ENCODE measurements at places on chromosomes 12 and 14. TPM values are rescaled to one million over a fixed set of nuclear protein-coding genes. Genes with fewer than 3 reads are reported as not detected.

The MAP1LC3B2 gene
- 0.29 TPM for total RNA-seq

The AQP2 gene
- total RNA-seq = 339 TPM

The TAPBPL gene
- total RNA-seq = 19.5 TPM

The HOXC4 gene
- total RNA-seq = 10.0 TPM

The PRIMA1 gene
- 0.41 TPM for total RNA-seq

The LDHB gene
- total RNA-seq = 593 TPM

The TAC3 gene
- total RNA-seq = 1.6 TPM

The MYF6 gene
- total RNA-seq = 23.4 TPM

The CPNE8 gene
- 11.2 TPM for total RNA-seq

The RERG gene
- 40.5 TPM for total RNA-seq

The FBLN5 gene
- total RNA-seq = 153 TPM

The GNB3 gene
- total RNA-seq = 3.7 TPM

The SNX6 gene
- 77.0 TPM for total RNA-seq

The CD4 gene
- 18.3 TPM for total RNA-seq

The SMAGP gene
- 13.8 TPM for total RNA-seq

The CAPZA3 gene
- total RNA-seq = not detected

The DIO2 gene
- total RNA-seq = 4.4 TPM

The CD27 gene
- 0.12 TPM for total RNA-seq

The TEX52 gene
- not detected for total RNA-seq

The SPTB gene
- total RNA-seq = 89.3 TPM

The MYO1A gene
- total RNA-seq = 0.64 TPM

The HRK gene
- total RNA-seq = 0.29 TPM

The PLCZ1 gene
- 1.2 TPM for total RNA-seq

The GTF2A1 gene
- 39.3 TPM for total RNA-seq

The LUM gene
- total RNA-seq = 49.0 TPM

The NAA30 gene
- total RNA-seq = 17.6 TPM

The KIF26A gene
- total RNA-seq = 28.4 TPM

The KRT3 gene
- not detected for total RNA-seq

The PIP4P1 gene
- 26.3 TPM for total RNA-seq

The CKAP4 gene
- total RNA-seq = 64.9 TPM

The FGF23 gene
- 0.06 TPM for total RNA-seq

The ACSM4 gene
- total RNA-seq = not detected

The APOF gene
- total RNA-seq = not detected

The SMOC1 gene
- total RNA-seq = 3.9 TPM

The PKP2 gene
- 19.1 TPM for total RNA-seq

The DHRS2 gene
- total RNA-seq = 90.6 TPM

The CCDC175 gene
- 1.5 TPM for total RNA-seq

The ERP27 gene
- 14.0 TPM for total RNA-seq

The OR6C1 gene
- not detected for total RNA-seq

The DBX2 gene
- total RNA-seq = 0.12 TPM

The LTBP2 gene
- total RNA-seq = 14.4 TPM

The GPR162 gene
- 13.5 TPM for total RNA-seq

The TSPAN11 gene
- total RNA-seq = 6.2 TPM

The NEUROD4 gene
- not detected for total RNA-seq

The CCDC197 gene
- 0.23 TPM for total RNA-seq

The ZFHX2 gene
- total RNA-seq = 1.3 TPM

The RNF212B gene
- 0.18 TPM for total RNA-seq

The CFAP251 gene
- 11.2 TPM for total RNA-seq

The AHNAK2 gene
- 2.6 TPM for total RNA-seq

The SMIM41 gene
- 0.35 TPM for total RNA-seq
